ENCODE measurements at places on chromosomes 12 and 14.

- no peak for DNase-seq
Measured at GRCh38 chr14:30551460-30551859, 7.5 kb upstream of the G2E3 start.

DNA sequence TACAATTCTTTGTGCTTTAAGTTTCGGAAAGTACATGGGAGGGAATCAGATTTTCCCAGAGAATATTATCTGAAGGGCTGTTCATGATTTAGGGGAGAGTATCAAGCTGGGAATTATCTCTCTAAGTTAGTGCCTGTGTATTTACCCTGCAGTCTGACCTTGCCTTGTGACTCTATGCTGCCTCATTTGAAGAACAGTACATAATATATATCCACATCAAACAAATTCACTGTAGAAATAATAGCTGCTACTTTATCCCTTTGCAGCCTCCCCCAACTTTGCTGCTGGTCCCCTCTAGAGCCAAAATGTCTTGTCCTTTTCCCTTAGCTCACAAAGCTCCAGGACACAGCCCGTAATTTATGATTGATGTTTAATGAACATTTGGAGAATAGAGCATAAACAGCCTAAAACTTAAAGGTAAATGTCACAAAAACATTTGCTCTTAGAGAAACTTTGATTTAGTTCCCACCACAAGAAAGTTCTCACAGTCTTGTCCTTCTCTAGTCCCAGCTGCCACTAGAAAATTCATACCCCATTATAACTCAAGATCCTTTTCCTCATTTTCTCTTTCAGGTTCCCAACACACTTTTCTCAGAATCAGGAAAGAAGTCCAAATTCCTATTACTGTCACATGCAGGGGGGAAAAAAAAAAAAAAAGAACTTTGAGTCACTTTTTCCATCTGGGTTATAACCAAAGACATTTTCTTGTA is 1009.6 kb downstream of the FLRT2 start:
- no peak for DNase-seq

DNA sequence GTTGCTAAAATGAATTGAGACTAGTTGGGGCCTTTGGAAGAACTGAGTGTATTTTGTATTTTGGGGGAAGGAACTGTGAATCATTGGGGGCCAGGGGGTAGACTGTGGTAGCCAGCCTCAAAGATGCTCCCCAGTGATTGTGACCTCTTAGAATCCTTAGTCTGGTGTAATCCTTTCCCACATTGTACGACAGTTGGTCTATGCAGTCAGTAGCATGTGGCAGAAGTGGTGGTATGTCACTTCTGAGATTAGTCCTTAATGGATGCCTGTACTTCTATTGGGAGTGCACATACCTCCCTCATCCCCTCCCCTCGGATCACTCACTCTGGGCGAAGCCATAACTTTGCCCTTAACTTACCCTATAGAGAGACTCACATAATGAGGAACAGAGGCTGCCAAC is 48.0 kb downstream of the USP15 start:
- no peak for DNase-seq

DNA sequence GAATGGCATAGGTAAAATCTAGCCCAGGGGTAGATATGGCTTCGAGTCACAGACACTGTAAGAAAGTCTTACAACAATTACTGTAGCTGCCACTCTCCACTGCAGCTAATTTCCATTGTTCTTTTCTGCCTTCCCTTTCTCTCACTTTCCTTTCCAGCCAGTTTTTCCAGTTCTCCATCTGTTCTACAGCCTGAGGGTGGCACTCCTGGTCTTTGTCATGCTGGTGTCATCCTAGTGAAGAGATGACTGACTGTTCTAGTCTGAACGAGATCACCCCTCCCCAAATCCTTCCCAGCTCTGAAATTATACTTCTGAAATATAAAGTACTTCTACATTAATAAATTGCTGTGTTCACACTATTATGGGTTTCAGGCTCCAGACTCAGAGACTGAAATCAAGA is 74.2 kb upstream of the CSRP2 start:
- no peak for DNase-seq

GRCh38 chr12:81207664-81208063 is 129.8 kb downstream of the ACSS3 start:
- no peak for DNase-seq

DNA sequence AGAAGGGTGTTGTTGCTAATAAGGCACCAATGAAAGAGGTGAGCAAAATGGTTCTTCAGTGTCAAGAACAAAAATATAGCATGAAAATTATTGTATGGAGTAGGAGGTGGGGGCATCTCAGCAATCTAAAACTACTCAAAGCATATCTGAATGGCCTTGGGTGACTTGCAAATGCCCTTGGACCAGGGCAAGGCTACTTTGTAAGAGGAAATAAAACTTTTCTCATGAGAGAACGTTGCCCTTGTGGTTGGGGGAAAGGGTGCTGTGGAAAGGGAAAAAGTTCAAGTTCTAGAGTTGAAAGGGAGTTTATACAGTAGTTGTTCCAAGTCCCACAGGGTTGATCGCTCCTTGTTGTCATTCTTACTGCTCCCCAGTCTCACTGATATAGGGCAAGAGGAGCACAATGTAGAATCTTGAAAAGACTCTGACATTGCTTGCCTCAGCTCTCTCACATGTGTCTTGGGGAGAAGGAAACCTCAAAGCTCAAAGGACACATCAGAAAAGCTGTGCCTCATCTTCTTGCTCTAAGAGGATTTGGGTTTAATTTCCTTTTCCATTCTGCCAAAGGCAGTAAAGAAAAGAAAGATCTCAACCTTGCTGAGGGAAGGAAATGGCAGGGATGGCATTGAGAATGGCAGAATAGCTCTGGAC is 270.5 kb downstream of the DUSP6 start:
- DNase-seq, result no peak

DNA sequence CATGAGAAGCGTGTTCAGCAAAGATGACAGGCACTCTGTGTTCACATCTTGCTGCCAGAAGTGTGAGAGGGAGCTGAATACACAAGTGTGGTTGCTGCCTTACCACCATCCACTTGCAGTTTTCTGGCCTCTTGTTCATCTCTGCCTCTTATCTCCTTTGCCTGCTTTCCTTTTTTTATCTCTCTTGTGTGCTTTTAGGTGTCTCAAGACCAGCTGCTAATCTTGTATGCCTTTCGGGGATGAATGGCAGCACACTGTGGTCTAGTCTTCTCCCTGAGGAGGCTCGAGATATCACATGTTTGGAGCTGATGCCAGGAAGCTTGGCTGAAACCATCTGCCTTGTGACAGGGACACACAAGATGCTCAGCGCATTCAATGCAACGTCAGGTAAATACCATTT is 17.2 kb downstream of the FAM234B start:
- DNase-seq, result no peak

- no peak for DNase-seq
Measured at GRCh38 chr14:100140452-100141078, 18.9 kb downstream of the DEGS2 start.

DNA sequence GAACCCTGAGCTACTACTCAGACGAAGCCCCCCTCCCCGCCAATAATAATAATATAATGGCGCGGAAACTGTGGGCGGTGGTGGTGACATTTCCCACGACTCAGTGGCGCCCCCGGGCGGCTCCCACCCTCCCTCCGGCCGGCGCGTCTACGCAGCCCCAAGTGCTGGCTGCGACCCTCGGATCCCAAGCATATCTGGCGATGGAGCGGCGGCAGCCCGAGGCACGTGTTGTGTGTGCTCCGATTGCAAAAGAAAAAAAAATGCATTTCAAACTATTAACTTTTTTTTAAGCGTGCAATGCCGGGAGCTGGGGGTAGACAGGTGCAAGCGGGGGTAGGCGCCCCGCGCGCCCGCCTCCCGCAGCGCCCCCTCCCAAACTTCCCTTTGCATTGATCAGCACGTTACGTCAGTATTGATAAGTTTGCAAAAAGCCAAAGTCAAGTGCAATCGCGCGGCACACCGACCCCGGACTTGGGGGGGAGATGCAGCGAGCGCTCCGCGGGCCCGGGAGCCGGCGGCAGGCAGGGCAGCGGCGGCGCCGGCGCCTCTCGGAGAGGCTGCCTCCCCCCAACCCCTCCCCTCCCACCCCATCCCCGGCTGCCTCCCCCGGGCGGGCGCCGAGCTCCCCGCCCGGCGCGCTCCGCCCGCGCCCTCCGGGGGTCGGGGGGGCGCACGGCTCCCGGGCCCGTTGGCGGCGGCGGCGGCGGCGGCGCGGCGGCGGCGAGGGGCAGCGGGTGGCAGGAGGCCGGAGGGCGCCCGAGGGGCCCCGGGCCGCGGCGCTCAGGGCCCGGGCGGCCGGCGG is 113.1 kb upstream of the MYL2 start:
- DNase-seq, result no peak

- DNase-seq, result no peak
Measured at GRCh38 chr12:119204671-119205285, 26.0 kb downstream of the HSPB8 start.

DNA sequence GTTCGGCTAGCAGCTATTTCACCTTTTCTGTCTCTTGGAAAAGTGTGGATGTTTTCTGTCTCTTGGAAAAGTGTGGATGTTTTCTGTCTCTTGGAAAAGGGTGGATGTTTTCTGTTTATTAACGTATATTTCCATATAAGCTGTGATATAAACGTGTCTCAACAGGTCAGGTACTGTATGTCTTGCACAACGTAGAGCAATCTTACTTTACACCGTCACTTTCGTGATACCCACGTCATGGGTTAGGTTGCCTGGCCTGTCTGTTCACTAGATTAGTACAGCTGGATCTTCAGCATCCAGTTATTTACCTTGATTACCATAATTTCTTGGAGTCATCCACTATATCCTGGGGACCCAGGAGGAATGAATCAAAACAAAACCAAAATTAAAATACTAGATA is 14.1 kb downstream of the CLEC7A start:
- DNase-seq, result no peak

DNA sequence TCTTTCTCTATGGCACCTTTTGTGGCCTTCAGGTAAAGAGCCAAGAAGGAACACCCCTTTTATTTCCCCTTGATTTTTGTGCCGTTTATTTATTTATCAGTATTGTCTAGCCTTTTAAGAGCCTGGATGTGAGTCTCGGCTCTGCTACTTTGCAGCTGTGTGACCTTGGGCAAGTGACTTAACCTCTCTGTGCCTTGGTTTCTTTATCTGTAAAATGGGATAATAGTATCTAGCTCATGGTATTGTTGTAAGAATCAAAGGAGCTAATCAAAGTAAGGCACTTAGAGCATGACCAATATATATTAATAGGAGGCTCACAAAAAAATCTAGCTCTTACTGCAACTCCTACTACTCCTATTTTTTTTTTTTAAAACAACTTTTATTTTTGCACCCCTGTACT is 179.7 kb downstream of the CHST11 start:
- DNase-seq, result no peak

GRCh38 chr12:103326190-103326589 is 169.6 kb downstream of the C12orf42 start:
- DNase-seq, result no peak

DNA sequence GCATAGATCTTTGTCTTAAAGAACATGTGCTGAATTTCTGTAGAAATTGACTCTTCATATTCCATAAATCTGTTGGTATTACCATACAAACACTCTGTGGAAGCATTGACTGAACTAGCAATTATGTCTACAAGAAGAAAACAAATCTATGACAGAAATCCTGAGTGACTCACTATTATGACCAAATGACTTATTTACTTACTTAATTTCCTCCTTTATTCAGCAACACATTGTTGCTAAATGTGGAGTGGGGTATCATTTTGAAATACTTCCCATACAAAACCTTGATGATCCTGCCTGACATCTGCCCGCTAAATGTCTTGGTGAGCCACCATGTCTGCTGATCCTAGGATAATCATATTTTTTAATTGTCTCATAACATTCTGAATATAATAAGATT is 99.1 kb upstream of the SLCO1C1 start:
- DNase-seq, result no peak

DNA sequence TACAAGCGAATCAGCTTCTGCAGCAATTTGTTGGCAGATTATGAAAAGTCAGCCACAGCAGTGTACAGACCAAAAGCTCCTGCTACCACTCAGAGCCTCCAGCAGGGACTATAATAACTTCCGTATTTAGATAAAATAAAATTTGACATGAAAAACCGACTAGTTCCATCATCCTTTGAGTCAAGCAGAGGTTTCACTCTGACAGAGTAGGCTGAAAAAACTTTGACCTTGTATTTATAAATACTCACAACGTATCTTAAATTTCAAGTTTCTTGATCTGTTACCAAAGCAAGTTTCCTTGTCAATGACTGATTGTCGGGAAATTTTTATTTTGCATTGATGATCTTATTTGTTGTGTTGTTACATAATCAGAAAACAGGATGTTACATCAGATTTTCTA is 283.4 kb downstream of the DAD1 start:
- no peak for DNase-seq

- no peak for DNase-seq
Measured at GRCh38 chr12:20567413-20567812, 127.7 kb upstream of the SLCO1C1 start.

DNA sequence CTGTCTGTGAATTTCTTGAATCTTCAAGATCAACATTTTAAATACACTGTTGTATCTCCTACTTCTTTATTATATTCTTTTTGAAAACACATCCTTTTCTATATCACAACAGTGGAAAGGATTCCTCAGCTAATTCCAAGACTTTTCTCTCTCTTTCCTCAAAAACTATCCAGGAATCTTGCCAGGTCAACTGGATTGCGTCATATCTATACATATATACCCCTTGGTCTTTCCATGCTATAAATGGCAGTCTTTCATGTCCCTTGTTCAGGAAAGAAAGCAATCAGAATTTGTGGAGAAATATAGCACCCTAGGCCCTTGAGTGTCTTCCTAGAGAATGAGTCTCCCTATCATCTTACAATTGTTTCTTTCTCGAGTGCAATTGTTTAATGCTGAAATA is 149.0 kb downstream of the KCNA5 start:
- no peak for DNase-seq

DNA sequence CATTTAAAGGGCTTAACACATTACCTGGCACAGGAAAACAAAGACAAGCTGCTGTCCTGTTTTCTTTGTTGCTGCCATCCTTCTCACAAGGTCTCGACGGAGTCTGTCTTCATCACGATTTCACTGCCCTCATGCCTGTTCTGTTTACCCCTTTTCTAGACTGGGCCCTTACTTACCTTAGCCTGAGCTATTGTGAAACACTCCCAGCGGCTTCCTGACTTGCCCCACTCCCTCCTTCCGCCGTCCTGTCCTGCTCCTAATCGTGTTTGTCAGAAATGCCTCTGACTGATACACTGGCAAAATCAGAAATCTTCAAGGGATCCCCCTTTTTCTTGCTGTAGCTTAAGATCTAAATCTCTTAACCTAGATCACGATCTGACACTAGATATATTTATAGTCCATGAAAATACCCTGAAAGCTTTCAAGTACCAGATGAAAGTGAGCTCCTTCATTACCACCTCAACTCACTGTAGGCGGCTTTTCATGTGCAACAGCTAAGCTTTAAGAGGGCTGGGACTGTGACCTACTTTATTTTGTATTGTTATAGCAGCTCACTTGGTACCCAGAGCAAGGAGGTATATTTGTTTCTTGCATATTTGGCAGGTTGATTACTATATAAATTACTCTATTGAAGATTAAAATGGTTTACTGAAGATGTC is 32.1 kb downstream of the TECPR2 start:
- no peak for DNase-seq

GRCh38 chr12:51048661-51049251 is 629 bp downstream of the LETMD1 start:
- no peak for DNase-seq

GRCh38 chr12:81347404-81347803 is 269.5 kb downstream of the ACSS3 start:
- DNase-seq, result no peak

- DNase-seq, result no peak
Measured at GRCh38 chr12:10941916-10942607, 3.0 kb upstream of the TAS2R14 start.

GRCh38 chr12:104207416-104208205 is 8.0 kb upstream of the TXNRD1 start:
- DNase-seq, result no peak

Data from stimulated activated CD4-positive, alpha-beta T cell treated with anti-CD3 and anti-CD28 coated beads, Interleukin-1b, Interleukin-23, amount 100 ng/mL, for 48 hours (primary cell).